ENCODE measurements at places on chromosomes 3 and 15.
A peak's percentile ranks its signal among the peaks of the same experiment; 100 is the strongest.

GRCh38 chr15:100229181-100230163 lies 112.3 kb downstream of the ADAMTS17 start:
- no peak for DNase-seq

DNA sequence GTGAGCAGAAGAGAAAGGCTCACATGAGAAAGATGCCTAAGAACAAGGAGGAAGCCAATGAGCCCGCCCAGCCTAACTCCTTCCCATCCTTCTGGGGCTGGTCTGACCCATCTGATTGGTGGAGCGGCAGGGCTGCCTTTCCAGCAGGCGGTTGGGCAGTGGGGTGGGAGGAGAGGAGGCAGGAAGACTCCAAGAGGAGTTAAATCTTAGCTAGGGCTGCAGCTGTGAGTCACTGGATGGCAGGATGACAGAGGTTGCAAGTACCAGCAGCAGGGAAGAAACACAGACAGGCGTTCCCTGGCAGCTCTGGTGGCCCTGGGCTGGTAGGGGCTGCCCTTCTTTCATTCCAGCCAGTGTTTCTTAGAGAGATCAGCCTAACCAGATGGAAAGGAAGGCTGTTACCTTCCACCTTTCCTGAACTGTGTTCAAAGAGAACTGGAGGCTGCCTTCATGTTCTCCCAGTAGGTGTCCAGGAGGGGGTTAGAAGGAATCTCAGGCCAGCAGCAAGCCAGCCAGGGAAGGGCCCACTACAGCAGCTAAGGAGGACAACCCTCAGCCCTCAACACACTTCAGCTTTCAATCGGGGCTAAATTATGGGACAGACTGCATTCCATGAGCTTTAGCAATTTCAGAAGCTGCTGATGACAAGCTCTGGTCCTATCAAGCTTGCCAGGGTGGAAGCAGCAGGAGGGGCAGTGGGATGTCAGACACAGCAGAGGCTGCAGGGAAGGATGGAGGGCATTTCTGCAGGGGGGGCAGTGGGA lies 50.3 kb downstream of the CHSY1 start:
- peak; percentile 55 for DNase-seq

- no peak for DNase-seq
Measured at GRCh38 chr15:29449136-29449535, 179.5 kb upstream of the NSMCE3 start.

GRCh38 chr15:96505014-96505413 lies 174.5 kb downstream of the NR2F2 start:
- no peak for DNase-seq

DNA sequence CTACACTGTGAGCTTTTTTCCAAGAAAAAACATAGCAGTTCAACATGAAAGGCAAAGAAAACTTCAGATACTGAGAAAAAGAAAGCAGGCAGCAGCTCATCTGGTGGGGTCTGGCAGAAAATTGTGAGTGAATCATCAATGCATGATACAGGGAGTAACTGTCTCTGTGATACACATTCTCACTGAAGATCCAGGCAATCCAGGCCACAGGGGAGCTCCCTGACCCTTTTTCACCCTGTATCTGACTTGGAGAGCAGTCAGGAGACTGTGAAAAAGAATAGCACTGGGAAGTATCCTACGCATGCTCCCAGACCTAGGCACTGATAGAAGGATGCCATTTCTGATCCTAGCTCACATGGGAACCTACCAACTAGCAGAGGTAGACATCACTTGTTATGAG lies 269.8 kb downstream of the MBNL1 start:
- DNase-seq: no peak

- no peak for DNase-seq
Measured at GRCh38 chr3:119809249-119810017, 27.5 kb downstream of the NR1I2 start.

DNA sequence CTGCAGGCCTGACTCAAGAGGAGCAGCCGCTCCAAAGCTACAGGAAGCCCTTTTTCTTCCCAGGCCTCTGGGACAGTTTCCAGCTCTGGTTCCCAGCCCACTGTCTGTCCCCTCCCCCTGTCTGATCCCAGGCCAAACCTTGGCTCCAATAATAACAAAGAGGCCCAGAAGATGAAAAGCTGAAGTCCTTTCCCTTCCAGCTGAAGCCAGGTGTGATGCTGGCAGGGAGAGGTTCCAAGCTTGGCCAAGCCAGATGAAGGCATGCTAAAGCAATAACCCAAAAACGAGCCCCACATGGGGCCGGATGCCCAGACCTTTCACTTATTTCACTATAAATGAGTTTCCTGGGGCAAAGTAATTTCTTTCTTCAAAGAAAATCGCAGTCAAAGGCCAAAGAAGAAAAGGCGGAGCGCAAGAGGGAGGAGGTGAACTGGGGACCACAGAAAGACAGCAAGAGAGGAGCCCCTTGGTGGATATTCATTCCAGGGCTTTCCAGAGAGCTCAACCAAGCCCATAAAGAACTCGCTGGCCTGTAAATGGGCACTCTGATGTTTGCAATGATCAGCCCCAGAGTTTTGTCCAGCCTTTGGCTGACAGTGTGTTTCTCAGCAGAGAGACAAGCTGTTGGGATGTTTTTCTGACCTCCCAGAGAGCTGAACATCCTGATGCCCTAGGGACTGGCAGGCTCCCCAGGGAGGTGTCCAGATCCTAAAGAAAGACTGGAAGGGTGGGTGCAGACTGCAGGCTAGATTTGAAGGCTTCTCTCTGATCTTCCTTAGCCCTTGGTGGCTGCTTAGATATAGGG lies 157.6 kb downstream of the UACA start:
- peak; percentile 52 for DNase-seq

- DNase-seq: no peak
Measured at GRCh38 chr15:22959321-22960101, 20.7 kb downstream of the CYFIP1 start.

GRCh38 chr3:112627419-112627818 lies 13.5 kb downstream of the CCDC80 start:
- DNase-seq: no peak

DNA sequence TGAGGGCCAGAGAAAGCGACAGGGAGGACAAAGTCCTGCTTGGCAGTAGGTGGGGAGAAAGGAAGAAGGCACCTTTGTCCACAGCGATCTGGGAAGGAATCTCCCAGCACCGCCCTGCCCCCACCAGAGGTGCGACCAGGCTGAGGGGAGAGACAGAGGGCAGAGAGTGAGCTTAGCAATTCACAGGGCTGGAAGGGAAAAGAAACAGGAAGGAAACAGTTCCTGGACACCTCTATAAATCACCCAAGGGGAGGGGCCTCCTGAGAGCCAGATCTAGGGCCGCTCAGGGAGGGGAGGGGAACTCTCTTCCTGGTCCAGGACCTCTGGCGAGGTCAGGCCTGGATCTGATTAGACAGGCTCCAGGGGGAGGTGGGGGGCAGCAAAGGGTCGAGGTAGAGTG lies 35.4 kb downstream of the RNU5B-1 start:
- no peak for DNase-seq

- DNase-seq: peak; percentile 41
Measured at GRCh38 chr3:139935016-139935865, at the start of gene CLSTN2. TSS of gene CLSTN2 (plus strand) at chr3:139935185.

GRCh38 chr3:161818106-161818505 lies 321.5 kb downstream of the OTOL1 start:
- no peak for DNase-seq

DNA sequence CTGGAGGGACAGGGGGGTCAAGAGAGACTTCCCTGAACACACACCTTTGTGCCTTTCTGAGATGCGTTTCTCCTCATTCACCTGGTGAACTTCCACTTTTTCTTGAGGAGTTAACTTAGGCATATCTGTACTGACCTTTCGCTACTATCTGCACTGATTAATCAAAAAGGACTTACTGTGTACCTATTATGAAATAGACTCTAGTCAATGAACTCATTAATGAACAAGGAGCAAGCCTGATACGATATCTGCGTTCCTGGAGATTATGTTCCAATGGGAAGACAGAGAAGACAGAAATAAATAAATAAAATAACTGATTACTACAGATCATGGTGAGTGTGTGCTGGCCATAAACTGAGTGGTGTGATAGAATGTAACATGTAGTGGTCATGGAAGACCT lies 157.2 kb upstream of the TBL1XR1 start:
- no peak for DNase-seq

GRCh38 chr3:41178576-41178975 lies 20.7 kb upstream of the CTNNB1 start:
- no peak for DNase-seq

DNA sequence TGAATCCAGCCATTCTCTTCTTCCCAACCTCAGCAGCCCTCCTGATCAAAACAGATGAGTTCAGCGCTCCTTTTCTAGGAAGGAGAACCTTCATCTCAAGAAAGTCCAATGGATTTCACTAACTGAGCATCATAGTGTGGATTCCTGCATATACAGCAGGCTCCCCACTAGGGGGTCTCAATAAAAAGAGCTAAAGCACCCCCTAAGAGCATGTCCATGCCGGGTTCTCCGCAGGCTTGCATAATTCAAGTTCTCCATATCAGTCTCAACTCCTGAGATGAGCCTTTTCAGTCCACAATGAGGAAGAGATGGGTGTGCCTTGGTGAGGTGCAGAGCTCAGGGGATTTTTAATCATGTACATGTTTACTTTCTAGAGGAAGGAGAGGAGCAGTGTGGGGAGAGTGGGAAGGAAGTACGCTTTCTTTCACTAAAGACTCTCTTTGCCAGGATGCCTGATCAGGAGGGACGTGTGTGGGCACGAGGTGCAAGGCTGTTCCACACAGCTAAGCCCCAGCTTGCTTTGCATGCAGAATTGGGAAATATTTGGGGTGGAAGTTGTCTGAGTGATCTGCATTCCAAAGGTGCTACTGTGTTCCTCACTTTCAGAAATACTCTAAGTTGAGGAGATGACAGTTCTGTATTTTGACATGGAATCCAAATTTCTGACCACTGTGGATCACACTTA lies 563.5 kb downstream of the OCA2 start:
- no peak for DNase-seq

DNA sequence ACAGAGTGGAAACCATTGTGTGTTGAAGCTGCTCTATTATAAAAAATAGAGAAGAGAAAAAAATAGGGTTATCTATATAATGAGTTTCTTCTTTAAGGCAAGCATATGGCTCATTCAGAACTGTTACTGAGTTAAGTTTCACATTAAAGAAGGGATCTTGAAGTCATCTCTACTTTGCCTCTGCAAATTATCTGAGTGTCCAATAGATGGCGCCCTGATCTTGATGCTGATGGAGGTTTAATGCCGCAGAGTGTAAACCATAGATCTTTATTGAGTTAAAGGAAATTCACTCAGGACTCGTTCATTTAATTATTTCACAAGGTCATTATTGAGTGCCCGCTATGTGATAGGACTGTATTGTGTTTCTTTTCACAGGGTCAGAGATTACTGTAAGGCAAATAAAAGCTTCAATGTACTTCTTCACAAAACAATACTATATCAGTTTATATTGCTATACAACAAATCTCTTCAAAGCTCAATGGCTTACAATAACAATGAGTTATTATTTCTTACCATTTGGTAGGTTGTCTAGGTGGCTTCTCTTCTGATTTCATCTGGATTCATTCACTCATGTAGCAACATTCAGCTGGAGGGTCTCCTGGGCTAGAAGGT lies 171.4 kb downstream of the NSUN3 start:
- no peak for DNase-seq

DNA sequence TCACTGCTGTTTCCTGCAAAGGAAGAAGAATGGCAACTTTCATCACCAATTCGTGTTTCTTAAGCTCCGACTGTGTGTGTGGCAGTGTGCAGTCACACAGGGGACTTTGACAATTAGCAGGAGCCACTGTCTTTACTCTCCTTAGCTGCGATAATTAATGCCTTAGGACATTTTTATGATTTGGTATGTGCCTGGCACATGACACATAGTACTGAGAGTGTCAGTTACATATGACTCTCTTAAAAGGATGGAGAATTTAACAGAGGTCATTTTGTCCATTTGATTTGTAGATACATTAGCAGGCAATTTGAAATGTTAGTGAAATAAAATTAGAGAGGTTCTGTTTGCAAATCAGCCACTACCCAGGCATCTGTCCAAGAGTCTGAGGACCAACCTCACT lies 128.9 kb upstream of the VEPH1 start:
- no peak for DNase-seq

DNA sequence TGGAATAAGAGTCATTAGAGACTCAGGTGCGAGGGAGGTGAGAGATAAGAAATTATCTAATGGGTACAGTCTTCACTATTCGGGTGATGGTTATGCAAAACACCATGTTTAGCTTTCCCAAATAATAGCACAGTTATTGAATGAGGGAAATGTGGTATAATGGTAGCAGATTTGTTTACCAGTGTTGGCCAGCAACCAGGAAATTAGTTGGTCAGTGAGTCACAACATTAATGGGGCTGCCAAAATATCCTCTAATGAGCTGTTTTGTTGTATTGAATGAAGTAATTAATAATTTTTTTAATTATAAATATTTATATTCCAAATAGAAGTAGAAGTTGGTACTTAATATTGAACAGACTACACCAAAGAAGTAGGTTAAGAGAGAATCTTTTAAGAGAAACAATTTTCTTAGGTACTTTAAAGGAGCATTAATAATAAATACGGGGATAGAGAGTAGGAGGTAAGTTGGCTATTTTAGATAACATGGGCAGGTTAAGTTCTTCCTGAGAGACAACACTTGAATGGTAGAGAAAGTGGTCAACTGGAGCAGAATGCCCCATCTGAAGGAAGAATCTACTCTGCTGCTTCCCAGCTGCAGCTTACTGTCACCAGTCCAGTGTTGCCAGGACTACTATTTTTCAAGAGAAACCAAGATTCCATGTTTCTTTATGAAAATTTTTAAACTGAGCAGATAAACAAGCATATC lies 218.8 kb downstream of the UBE2E2 start:
- no peak for DNase-seq

- DNase-seq: no peak
Measured at GRCh38 chr15:90839187-90840071, 29.0 kb upstream of the FURIN start.
